ENCODE measurements at places on chromosomes 2 and 18. TPM values are rescaled to one million over a fixed set of nuclear protein-coding genes. Genes with fewer than 3 reads are reported as not detected.

Gene IKZF2
- 3.8 TPM for total RNA-seq

Gene BUB1
- total RNA-seq = 141 TPM

Gene ITPRIPL1
- under 0.01 TPM for total RNA-seq

Gene ACVR1C
- 1.0 TPM for total RNA-seq

Gene IL1R1
- 10.7 TPM for total RNA-seq

Gene DTNA
- total RNA-seq = 13.0 TPM

Gene NXPH2
- total RNA-seq = not detected

Gene HEATR5B
- total RNA-seq = 40.7 TPM

Gene STAMBP
- 41.3 TPM for total RNA-seq

Gene UGT1A3
- total RNA-seq = not detected

Gene SCYGR3
- total RNA-seq = not detected

Gene ANKRD30B
- 3.1 TPM for total RNA-seq

Gene CHN1
- total RNA-seq = 9.5 TPM

Gene PAX8
- under 0.01 TPM for total RNA-seq

Gene SEMA4C
- 63.3 TPM for total RNA-seq

Gene PIK3C3
- 49.0 TPM for total RNA-seq

Gene ALK
- total RNA-seq = 1.3 TPM

Gene KCNIP3
- total RNA-seq = 50.3 TPM

Gene CHST9
- total RNA-seq = 0.33 TPM

Gene HJURP
- total RNA-seq = 32.7 TPM

Gene ZNF516
- total RNA-seq = 24.3 TPM

Gene ZNF532
- 19.6 TPM for total RNA-seq

Gene PNPT1
- 124 TPM for total RNA-seq

Gene DYNAP
- total RNA-seq = not detected

Gene AGXT
- not detected for total RNA-seq

Gene ADRA2B
- total RNA-seq = not detected

Gene TXNDC2
- not detected for total RNA-seq

Gene CNTNAP5
- total RNA-seq = not detected

Gene INPP5D
- under 0.01 TPM for total RNA-seq

Gene MC5R
- total RNA-seq = not detected

Gene MEP1B
- total RNA-seq = not detected

Gene PDE11A
- 0.36 TPM for total RNA-seq

Gene LYPD1
- total RNA-seq = 122 TPM

Gene ALPI
- not detected for total RNA-seq

Gene MC4R
- 0.77 TPM for total RNA-seq

Gene CRACDL
- total RNA-seq = not detected

Gene RHOB
- total RNA-seq = 169 TPM

Gene COL3A1
- 31.3 TPM for total RNA-seq

Gene CNDP1
- not detected for total RNA-seq

Gene TMEM37
- not detected for total RNA-seq

Gene FAM237A
- not detected for total RNA-seq

Gene GALNT14
- total RNA-seq = 31.6 TPM

Gene GPR17
- total RNA-seq = under 0.01 TPM

Gene FBXO36
- total RNA-seq = 5.5 TPM

All from melanocyte of skin (primary cell).